Hypothalamus (tissue), 51 donors: ENCODE measurements at places on chromosomes 6 and 20.

GRCh38 chr6:46293641-46294316 is 123.0 kb upstream of the ENPP5 start:
- no peak for DNase-seq

DNA sequence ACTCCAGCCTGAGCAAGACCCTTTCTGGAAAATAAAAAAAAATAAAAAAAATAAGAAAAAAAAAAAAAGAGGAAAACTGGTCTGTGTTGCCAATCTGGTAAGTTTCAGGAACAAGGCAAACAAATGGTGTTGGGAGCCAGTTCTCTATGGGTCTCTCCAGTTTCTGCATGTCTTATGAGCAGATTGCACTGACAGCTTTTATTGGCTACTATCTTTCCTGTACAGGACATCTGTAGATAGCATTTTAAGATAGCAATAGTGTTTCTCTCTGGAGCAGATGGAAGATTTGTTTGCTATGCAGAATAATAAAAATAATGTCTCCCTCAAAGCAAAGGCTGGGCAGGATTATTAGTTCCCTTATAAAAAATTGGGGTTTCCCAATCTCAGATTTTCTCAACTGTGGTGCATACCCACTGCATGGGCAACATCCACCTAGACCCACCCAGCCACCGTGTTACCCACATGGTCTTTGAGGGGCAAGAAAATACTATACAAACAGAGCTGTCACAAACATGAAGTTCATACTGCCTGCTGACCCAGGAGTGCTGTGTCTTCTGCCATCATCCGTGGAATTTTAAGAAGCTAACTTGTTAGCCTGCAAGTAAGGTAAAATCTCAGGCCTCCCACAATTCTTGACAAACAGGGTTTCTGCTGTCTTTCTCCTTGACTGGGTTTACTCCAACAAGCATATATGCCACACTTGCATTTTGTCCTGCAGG is 9.5 kb downstream of the GMDS start:
- DNase-seq = no peak

GRCh38 chr6:37015532-37015931 is 10.1 kb downstream of the FGD2 start:
- DNase-seq = no peak

GRCh38 chr6:162618448-162619002 is 109.0 kb downstream of the PRKN start:
- DNase-seq = no peak

DNA sequence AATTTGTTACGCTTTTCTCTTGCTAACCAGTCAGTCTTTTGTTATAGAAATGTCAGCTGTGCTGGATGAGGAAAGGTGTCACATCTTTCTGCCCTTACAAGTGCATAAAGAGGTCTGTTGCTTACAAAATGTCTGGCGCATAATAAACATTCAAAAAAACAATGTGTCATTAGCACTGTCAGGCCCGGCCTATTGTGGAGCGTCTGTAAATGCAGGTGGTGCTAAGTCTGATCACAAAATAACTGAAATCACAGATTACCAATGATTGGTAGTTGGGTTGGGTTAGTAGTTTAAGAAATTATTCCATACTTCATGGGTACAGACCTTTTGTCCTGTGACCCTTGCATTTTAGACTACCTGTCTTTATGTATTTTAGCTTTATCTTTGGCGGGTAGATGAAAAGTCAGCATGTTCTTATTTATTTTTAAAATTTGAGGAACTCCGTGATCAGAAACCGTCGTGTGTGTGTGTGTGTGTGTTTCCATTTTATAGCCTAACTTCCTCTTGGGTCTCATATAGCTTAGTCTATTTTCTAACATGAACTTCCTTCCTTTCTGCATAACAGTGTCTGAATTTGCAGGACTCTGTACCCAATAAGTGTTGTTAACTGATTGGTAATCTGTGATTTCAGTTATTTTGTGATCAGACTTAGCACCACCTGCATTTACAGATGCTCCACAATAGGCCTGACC is 88.1 kb upstream of the IFNGR1 start:
- no peak for DNase-seq

DNA sequence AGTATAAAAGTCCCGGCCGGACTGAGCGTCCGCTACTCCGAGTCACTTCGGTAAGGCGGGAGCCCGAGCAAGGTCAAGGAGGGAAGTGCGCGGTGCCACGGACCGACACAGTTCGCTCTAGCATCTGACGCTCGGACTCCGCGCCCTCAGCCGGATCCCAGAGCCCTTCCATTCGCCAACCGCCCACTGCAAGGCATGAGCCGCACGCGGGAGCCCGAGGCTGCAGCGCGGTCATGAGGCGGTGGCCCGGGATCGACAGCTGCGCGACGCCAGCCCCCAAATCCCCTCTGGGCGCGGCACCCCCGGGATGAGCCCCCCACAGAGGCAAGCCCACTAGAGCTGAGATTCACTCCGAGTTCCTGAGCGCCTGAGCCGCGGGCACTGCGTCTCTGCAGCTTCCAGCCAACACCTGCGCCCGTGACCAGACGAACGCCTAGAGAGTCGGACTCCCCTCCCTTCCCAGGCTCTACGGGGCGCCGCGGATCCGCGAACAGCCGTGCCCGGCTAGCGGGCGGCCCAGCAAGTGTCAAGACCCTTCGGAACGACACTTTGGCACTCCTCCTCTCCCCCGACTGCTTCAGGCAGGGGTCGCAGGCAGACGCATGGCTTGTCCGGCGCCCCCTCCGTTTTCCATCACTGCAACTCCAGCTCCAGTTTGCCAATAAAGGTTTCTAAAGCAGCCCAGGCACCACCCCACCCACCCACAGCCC is 725 bp upstream of the ISM1 start:
- DNase-seq = no peak

DNA sequence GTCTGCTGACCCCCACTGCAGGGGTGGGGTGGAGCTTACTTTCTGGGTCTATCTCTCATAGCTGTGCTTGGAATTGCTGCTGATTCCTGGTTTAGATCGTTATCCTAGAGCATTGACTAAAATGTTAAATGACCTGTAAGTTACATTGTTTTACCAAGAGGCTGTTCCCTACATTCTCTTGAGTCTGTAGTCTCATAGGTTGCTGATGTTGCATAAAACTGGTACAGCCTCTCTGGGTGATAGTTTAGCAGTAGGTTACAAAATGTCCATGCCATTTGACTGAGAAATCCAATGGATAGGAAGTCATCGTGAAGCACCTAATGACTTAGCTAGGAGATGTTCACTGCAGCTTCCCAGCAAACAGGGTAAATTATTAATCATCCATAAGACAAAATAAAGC is 62.4 kb downstream of the TPD52L1 start:
- no peak for DNase-seq

DNA sequence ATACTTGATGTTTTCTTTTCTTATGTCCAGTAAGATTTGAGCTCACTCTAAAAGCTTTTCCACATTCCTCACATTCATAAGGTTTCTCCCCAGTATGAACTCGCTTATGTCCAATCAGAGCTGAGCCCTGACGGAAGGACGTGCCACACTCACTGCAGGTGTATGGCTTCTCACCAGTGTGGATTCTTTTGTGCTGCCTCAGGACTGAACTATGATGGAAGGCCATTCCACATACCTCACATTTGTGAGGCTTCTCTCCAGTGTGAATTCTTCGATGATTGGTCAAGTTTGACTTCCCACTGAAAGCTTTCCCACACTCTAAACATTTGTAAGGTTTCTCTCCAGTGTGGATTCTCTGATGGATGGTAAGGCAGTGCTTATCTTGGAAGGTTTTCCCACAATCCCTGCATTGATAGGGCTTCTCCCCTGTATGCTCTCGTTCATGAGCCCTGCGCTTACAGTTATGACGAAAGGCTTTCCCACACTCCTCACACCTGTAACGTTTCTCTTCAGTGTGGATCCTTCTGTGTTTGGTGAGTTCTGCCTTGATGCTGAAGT is 9.9 kb downstream of the ZNF311 start:
- DNase-seq = no peak

- no peak for DNase-seq
Measured at GRCh38 chr20:19406381-19406780, 193.9 kb downstream of the SLC24A3 start.

DNA sequence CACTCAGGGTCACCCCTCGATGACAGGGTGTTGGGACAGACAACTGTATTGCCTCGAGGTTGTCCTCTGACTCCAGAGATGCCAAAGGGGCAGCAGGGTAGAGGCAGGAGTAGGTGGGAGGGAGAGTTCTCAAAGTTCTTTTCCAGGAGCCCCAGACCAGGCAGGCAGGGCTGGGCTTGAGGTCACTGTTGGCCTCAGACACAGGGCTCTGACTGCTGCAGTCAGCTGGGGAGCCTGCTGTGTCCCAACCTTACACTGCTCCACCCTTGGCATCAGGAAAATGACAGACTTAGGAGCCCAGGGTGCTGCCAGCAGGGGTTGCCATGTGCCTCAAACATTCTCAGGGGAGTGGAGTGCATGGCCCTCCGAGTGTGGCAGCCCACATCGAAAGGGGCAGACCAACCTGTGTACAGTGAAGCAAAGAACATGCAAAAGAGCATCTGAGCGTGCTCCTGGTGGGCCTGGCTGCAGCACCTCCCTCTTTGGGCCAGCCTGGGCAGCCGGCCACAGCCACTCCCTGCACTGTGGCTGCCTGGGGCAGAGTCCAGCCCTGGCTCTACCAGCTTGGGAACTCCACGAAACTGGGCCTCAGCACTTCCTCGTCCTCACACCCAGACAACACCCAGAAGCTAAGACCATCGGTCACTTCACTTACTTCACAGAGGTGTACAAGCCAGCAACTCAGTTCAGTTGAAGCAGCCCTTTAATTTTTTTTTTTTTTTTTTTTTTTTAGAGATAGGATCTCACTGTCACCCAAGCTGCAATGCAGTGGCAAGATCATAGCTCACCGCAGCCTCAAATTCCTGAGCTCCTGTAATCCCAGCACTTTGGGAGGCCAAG is 24.0 kb downstream of the C6orf132 start:
- DNase-seq = no peak

DNA sequence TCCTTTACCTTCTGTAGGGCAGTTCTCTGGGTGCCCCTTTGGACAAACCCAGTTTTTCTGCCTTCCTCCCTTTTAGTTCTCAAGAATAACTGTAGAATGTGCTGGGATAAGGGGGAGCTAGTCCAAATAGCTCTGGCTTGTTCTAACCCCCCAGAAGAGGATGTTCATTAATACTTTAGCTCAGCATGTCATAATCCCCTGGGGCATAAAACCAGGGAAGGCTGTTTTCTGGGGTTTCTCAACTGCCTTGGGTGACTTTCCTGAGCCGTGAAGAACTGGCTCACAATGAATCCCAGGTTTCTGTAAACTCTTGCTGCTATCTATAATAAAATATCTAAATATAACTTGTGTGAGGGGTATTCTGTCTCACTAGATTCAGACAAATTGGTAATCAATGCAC is 44.5 kb upstream of the RNF217 start:
- DNase-seq = no peak

DNA sequence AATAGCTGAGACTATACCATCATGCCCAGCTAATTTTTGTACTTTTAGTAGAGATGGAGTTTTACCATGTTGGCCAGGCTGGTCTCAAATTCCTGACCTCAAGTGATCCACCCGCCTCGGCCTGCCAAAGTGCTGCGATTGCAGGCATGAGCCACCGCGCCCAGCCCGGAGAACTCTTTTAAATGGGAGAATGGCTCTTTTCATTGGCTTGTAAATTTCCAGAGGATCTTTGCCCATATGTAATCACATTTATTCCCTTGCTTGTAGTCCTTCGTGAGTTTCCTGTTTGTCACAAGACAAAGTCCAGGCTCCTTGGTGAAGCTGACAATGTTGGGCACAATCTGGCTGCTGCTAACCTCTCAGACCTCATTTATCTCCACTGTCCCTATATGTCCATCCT is 135.1 kb downstream of the CEP57L1 start:
- DNase-seq = no peak

- DNase-seq = no peak
Measured at GRCh38 chr20:34875642-34876405, 588 bp upstream of the ACSS2 start.

DNA sequence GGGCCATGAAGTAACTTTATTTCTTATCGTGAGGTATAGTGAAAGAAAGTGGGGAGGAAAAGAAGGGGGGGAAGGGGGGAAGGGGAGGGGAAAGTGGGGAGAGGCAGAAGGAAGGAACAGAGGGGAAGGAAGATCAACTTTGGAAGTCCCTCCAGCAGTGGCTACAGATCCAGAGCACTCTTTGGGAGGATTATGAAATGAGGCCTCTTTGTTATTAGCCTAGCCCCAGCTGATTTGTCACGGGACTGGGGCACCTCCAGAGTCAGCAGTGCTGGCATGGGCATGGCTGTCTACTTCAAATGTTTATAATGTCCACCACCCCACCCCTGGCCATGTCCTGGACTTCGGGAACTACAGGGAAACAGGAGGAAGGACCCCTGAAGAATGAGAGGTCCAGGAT is 7.6 kb downstream of the MOCS1 start:
- no peak for DNase-seq

DNA sequence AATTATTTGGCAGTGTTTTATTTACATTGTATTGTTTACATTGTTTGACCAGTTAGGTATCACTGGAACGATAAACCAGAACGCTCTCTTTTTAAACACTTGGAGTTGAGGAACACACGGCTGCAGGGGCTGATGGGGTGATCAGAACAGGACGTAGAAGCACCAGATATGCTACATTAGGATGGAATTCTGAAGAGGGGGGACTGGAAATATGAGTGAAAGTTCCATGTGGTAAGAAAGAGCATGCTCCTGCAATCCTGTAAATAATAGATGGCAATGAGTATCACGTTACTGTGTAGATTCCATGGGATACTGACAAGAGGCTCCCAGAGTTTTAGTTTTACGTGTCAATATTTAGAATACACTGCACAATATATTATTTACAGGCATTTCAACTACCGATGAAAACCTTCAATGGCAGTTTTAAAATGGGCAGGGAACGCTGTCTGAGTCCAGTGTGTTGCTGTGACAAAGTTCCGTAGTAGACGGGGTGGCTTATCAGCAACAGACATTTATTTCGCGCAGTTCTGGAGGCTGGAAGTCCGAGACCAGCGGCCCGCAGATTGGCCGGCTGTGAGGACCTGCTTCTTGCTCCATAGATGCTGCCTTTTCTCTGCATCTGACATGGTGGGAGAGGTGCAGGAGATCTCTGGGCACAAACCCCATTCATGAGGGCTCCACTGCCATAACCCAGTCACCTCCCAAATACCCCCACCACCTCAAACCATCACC is 43.1 kb downstream of the SYNJ2 start:
- DNase-seq = no peak

GRCh38 chr20:63574829-63575743 is 1.0 kb upstream of the HELZ2 start:
- DNase-seq = no peak
